ENCODE measurements at places on chromosomes 5 and 9. TPM values are rescaled to one million over a fixed set of nuclear protein-coding genes. Genes with fewer than 3 reads are reported as not detected.

F12 gene
- total RNA-seq, result 21.1 TPM

OR1Q1 gene
- total RNA-seq, result 0.16 TPM

FLT4 gene
- total RNA-seq, result 3.0 TPM

MLANA gene
- not detected for total RNA-seq

CDH10 gene
- total RNA-seq, result 0.13 TPM

SPINK7 gene
- not detected for total RNA-seq

PRELID1 gene
- total RNA-seq, result 376 TPM

PDZD2 gene
- 0.65 TPM for total RNA-seq

TSLP gene
- total RNA-seq, result not detected

FRMPD1 gene
- 0.04 TPM for total RNA-seq

SV2C gene
- total RNA-seq, result not detected

PCDHGA10 gene
- total RNA-seq, result 0.02 TPM

GFPT2 gene
- 62.3 TPM for total RNA-seq

GFI1B gene
- 0.17 TPM for total RNA-seq

CYSRT1 gene
- 4.7 TPM for total RNA-seq

TTC16 gene
- total RNA-seq, result 0.04 TPM

AQP7 gene
- 0.33 TPM for total RNA-seq

PCDHGC4 gene
- not detected for total RNA-seq

CTNND2 gene
- total RNA-seq, result 0.04 TPM

KIF24 gene
- 3.7 TPM for total RNA-seq

ODF2 gene
- 28.6 TPM for total RNA-seq

OR1J2 gene
- total RNA-seq, result not detected

GLRA1 gene
- not detected for total RNA-seq

ST8SIA4 gene
- total RNA-seq, result 0.45 TPM

PPP3R2 gene
- total RNA-seq, result not detected

OR13F1 gene
- not detected for total RNA-seq

SOX30 gene
- total RNA-seq, result not detected

CTXN3 gene
- not detected for total RNA-seq

NEUROG1 gene
- total RNA-seq, result not detected

SEMA5A gene
- not detected for total RNA-seq

COL23A1 gene
- not detected for total RNA-seq

Data from A549 treated with dexamethasone at 1 μM for 4 hours (cell line).